ENCODE measurements at places on chromosomes 7 and 10.

DNA sequence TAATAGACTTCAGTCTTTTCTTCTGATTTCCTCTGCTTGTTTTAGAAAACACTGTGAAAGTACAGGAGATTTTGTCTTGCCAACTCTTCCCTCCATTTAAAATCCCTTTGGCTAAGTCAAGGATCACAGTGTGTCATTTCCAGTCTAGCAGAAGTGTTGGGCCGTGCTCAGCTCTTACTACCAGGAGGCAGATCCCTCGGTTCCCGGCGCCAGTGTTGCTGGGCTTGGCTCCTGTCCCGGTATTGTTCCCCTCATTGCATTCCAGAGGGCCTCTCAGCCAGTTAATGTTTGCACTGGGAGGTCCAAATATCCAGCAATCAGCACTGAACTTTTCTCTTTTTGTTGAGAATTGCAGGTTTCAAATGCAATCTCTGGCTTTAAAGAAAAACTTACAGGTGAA, 612.1 kb upstream of the MGMT start:
- no peak for DNase-seq

DNA sequence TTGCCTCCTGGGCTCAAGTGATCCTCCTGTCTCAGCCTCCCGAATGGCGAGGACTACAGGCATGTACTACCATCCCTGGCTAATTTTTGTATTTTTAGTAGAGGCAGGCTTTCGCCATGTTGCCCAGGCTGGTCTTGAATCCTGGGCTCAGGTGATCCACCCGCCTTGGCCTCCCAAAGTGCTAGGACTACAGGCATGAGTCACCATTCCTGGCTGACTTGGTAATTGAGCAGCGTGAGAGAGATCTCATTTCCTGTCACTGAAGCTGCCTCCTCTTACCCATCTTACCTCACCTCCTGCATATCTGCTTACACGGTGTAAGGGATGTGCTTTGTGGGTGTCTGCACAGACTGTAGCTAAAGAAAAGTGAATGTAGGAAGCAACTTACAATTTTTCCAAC, 9.7 kb downstream of the IFIT3 start:
- DNase-seq, result no peak

GRCh38 chr7:81932936-81933335, 163.1 kb upstream of the HGF start:
- no peak for DNase-seq

GRCh38 chr7:133664528-133664927, 411.6 kb downstream of the EXOC4 start:
- DNase-seq, result no peak

- peak; percentile 43 for DNase-seq
Measured at GRCh38 chr7:104848138-104848990, 165.6 kb upstream of the KMT2E start.

DNA sequence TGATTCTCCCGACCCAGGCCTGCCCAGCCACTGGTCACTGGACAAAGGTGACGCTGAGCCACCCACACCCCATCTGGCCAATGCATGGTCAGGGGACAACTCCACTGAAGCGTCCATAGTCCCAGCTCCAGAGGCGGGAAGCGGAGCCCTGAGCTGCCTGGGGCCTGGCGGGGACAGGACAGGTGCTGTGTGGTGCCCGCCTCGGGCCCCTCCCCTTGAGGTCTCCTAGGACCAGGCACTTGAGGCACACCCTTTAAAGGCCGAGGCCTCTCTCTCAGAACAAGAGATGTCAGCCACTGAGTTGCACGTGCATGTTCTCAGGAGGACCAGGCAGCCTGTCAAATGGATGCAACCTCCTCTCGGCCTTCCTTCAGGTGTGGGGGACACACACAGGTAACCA, 52.5 kb upstream of the PPP2R2D start:
- no peak for DNase-seq

DNA sequence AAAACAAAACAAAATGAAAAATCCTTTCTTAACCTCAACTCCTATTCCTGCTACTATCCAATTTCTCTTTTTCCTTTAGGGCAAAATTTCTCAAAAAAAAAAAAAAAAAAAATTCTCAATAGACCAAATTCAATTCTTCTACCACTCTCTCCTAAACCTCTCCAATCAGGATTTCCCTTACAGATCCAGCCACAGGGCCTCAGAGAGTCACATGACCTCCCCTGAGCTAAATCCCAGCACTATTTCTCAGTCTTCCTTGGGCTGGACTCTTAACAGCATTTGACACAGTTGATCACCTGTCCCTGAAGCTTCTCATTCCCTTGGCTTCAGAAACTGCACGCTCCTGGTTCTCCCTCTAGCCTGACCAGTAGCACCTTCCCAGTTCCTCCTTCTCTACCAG, 4.9 kb downstream of the ZNF12 start:
- DNase-seq, result no peak

GRCh38 chr7:6106140-6106904, 75.1 kb downstream of the ANKRD61 start:
- peak; percentile 36 for DNase-seq

DNA sequence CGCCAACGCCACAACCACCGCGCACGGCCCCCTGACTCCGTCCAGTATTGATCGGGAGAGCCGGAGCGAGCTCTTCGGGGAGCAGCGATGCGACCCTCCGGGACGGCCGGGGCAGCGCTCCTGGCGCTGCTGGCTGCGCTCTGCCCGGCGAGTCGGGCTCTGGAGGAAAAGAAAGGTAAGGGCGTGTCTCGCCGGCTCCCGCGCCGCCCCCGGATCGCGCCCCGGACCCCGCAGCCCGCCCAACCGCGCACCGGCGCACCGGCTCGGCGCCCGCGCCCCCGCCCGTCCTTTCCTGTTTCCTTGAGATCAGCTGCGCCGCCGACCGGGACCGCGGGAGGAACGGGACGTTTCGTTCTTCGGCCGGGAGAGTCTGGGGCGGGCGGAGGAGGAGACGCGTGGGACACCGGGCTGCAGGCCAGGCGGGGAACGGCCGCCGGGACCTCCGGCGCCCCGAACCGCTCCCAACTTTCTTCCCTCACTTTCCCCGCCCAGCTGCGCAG, 424 bp downstream of the EGFR start:
- no peak for DNase-seq

DNA sequence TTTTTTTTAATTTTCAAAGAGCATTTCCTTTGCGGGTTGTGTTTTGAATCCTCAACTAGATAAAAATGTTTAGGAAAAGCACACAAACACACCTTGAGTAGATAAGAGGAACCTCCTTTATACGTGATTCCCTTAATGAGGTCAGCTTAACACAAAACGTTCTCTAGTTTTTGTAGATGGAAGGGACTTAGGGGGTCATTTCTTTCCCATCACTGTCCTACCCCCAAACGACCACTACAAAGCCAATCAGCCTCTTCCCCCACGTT, 1.2 kb downstream of the SUV39H2 start:
- DNase-seq, result no peak

- no peak for DNase-seq
Measured at GRCh38 chr10:85888004-85888403, 478.6 kb downstream of the GRID1 start.

GRCh38 chr7:137978464-137979237, 23.2 kb downstream of the CREB3L2 start:
- no peak for DNase-seq

DNA sequence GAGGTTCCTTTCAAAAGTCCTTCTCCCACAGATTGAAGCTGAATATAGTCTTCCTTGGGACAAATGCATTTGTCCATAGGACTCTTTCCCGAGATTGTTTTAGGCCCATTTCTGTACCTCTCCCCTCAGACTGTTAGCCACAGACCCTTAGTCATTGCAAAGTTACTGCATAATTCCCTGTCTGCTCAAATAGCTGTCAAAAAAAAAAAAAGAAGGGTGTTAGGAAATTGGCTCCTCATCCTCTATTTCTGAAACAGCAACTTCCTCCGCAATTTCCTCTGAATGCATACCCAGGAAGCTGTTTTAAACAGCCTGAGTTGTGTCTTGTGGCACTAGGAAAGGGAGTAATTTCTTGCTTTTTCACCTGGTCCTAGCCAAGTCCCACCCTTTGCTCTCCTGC, 5.4 kb downstream of the LRRC4 start:
- DNase-seq, result no peak

All from SHP77 (cell line).